Esophagus squamous epithelium (tissue), 5 donors: ENCODE measurements at places on chromosomes 11 and 22. TPM values are rescaled to one million over a fixed set of nuclear protein-coding genes. Genes with fewer than 3 reads are reported as not detected.
A peak's percentile ranks its signal among the peaks of the same experiment; 100 is the strongest.

- no peak overlapping the region for H3K4me3 ChIP-seq
- peaks cover 33% of the 10 kb centered on the region for H3K4me1 ChIP-seq
- no peak overlapping the region for H3K27ac ChIP-seq
- H3K36me3 ChIP-seq, result no peaks in the 10 kb centered on the region
Observed at GRCh38 chr11:69462106-69462951, 19.1 kb upstream of the LINC01488 start.

C11orf91 gene
- not detected for total RNA-seq

- H3K36me3 ChIP-seq, result peaks cover 11% of the 10 kb centered on the region
- DNase-seq, result no peak
- peak within 1 kb of the TSS; percentile 93 for H3K27ac ChIP-seq
- peak within 1 kb of the TSS; percentile 83 for H3K4me3 ChIP-seq
- peaks cover 28% of the 10 kb centered on the region for H3K4me1 ChIP-seq
Observed at GRCh38 chr11:64358907-64359711, at the start of gene RPS6KA4. Gene RPS6KA4 (plus strand): TSS chr11:64359162. CDS start chr11:64359236, 74 bp downstream.

ROM1 gene
- 5.9 TPM for total RNA-seq
